NCI-H748 treated with DMSO at 0.1 percent for 48 hours (cell line): ENCODE measurements at places on chromosomes 6 and 20.

- no peak for DNase-seq
These were observed 66.0 kb downstream of the STK4 start for GRCh38 chr20:45032276-45032675.

DNA sequence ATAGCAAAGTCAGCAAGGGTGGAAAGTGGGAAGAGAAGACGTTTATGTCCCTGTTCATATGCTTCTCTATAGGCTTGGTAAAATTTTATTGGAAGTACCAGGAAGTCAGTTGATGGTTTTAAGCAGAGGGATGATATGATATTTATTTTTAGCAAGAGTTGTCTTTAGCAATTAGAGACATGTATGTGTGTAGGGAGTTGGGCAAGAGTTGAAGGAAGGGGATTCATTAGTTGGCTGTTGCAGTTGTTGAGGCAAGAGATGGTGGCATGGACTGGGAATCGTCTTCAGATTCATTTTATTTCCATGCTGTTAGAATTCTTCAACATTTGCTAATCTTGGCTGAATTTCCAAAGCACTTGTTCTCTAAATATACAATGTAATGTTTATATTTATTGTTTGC, 85.6 kb downstream of the QKI start:
- DNase-seq = no peak

- no peak for DNase-seq
These were observed 71.4 kb upstream of the PCSK2 start for GRCh38 chr20:17155401-17155800.

DNA sequence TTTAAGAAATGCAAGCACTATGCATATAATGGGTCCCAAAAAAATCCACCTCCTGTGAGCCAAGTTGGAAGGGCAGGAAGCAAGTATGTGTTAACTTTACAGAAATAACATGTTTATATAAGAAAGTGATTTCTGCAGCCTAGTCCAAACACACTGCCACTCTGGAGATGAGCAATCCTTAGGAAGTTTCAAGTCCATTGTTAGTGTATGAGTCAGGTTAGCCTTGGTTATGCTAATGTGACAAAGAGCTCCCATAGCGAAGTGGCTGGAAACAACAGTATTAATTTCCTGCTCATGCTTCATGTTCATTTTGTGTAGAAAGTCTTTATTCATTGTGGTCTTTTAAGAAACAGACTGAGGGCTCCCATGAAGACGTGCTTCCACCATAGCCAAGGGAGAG, 121.4 kb downstream of the TBXT start:
- DNase-seq = no peak

GRCh38 chr6:2739335-2739734, 11.4 kb downstream of the MYLK4 start:
- DNase-seq = no peak

- DNase-seq = no peak
These were observed 39.6 kb upstream of the BLCAP start for GRCh38 chr20:37567331-37567665.

GRCh38 chr6:26197933-26198721, 110.9 kb downstream of the HFE start:
- DNase-seq = peak; percentile 85

DNA sequence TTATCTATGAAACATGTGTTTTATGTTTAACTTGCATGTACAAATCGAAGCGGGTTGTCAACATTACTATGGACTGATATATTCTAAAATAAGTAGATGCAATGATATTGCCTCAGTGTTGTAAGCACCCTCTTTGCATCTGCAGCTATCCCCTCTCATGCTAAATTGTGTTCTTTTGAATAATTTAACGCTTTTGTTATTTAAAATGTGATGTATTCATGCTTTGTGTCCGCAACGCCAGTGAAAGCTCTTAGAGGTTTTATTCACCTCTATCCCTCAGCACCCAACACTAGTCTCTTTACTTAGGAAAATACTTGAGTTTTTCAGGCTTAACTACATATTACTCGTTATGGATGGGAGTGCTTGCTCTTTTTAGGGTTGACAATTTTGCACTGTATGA, 173.7 kb upstream of the ID4 start:
- DNase-seq = no peak

DNA sequence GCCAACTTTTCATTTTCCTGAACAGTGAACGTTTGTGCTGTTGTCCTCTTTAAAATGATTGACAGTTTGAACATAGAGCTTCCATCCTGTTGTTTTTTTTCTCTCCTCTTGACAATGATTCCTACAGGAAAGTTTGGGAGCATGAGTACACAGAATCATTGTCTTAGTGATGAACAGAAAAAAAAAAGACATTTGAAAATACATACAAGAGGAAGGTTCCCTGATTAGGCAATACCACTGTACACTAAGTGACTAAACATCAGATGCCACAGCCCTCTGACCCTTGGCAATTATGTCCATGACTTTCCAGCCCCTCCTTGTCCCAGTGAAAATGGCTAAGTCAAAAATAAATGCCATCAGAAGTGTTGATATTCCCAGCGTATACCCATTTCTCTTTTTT, 71.5 kb downstream of the RTN4IP1 start:
- no peak for DNase-seq

- DNase-seq = no peak
These were observed 50.6 kb upstream of the CCDC167 start for GRCh38 chr6:37550191-37550831.

DNA sequence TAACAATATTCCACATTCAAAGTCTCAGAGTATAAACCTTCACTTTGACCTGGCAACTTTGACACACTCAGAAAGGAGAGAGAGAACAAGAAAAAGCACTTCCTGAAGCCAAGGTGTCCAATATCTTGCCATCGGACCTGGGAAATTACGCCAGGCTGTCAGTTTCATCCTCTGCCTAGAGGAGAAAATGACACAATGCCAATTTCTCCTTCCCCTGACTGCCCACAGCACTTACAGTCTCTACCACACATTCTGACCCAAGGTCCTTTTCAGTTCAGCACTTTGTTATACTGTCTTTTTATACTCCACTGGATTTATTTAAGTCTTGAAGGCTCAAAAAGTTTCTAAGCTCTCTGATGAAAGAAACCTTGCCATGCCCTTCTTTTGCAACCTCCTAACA, 250.4 kb downstream of the GMPR start:
- no peak for DNase-seq

- no peak for DNase-seq
These were observed 138.6 kb downstream of the AHI1 start for GRCh38 chr6:135358985-135359384.

DNA sequence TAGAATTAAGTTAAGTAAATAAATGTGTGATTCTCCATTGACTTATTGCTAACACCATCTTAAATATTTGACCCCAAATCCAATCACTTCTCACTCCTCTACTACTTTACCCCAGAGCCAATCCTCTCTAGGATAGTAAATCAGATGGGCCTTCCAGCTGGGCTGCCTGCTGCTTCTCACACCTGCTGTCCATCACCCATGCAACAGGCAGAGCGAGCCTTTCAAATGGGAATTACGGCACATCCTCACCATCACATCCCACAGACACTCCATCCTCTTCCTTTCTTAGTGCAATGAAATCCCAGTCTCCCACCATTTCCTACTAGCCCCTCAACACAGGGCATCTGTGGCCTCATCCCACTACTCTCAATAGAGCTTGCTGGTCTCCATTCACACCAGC, 34.0 kb downstream of the HLA-F start:
- DNase-seq = no peak

- peak; percentile 9 for DNase-seq
These were observed 47.7 kb upstream of the POLR1H start for GRCh38 chr6:30013291-30013922.

GRCh38 chr20:13755809-13756208, 28.9 kb downstream of the ESF1 start:
- no peak for DNase-seq

DNA sequence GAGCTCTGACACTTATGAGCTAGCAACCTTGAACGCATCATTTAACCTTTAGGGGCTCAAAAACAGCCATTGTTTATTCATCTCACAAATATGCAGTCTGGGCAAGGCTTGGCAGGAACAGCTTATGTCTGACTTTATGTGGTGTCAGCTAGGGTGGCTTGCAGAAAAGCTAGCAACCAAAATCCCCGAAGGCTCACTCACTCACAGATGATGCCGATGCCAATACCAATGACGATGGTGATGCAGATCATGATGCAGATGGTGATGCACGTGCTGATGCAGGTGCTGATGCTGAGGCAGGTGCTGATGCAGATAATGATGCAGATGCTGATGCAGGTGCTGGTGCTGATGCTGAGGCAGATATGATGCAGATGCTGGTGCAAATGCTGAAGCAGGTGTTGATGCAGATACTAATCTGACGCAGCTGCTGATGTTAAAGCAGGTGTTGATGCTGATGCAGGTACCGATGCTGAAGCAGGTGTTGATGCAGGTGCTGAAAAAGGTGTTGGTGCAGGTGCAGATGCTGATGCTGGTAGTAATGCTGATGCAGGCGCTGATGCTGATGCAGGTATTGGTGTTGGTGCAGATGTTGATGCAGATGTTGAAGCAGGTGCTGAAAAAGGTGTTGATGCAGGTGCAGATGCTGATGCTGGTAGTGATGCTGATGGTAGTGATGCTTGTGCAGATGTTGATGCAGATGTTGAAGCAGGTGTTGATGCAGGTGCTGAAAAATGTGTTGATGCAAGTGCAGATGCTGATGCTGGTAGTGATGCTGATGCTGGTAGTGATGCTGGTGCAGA, 195.6 kb downstream of the NFATC2 start:
- no peak for DNase-seq

DNA sequence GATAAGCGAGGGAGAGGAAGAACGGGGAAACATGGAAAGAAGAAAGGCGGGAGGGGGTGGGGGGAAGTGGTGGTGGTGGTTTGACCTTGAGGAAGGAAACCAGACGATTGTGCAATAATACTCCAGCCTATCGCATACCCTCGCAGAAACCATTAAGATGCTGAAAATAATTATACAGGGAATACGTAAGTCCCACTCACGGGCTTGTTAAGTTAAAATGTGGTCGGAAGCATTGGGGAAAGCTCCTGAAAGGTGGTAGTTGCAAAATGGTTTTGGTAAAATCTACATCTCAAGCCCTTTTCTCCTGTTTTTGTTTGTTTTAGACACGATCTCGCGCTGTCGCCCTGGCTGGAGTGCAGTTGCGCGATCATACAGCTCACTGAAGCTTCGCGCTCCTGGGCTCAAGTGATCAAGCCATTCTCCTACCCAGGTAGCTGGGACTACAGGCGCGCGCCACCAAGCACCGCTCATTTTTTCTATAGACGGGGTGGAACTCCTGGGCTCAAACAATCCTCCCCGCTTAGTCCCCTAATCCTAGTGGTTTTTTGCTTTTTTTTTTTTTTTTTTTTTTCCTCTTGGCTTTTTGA, 128.9 kb upstream of the ZNF184 start:
- DNase-seq = peak; percentile 70

- no peak for DNase-seq
These were observed at the start of gene VGLL2 for GRCh38 chr6:117265410-117266256. TSS of gene VGLL2 (plus strand) at chr6:117265558. CDS start at chr6:117265764, 206 bp downstream.

- no peak for DNase-seq
These were observed 187.6 kb upstream of the QKI start for GRCh38 chr6:163226836-163227485.

DNA sequence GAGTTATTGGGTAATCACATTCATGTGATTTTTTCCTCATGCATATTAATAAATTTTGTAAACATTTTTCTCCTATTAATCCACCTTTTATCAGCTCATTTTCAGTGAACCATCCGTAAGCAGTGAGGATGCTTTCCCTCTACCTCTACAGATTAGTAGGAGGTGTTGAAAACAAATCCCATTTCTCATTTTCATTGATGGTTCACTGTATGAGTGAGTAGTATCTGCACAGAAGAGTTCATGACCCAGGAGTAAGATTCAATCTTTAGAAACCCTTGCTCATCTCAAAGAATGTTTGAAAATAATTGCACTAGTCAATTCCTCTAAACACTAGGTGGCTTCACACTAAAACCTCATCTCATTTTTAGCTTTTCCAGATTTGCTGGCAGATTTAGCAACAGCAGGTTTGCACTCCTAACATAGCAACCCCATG, 440.0 kb downstream of the HAO1 start:
- no peak for DNase-seq

GRCh38 chr20:7742479-7742878, 197.8 kb downstream of the HAO1 start:
- DNase-seq = no peak

GRCh38 chr6:139112146-139112545, 22.7 kb upstream of the HECA start:
- DNase-seq = no peak

GRCh38 chr6:43616725-43617472, 12.2 kb downstream of the GTPBP2 start:
- DNase-seq = no peak

GRCh38 chr6:1309366-1309765, 2.5 kb upstream of the FOXQ1 start:
- DNase-seq = no peak

- DNase-seq = no peak
These were observed 128.6 kb downstream of the RNF144B start for GRCh38 chr6:18515767-18516166.

GRCh38 chr6:77470983-77471382, 7.7 kb upstream of the HTR1B start:
- no peak for DNase-seq

DNA sequence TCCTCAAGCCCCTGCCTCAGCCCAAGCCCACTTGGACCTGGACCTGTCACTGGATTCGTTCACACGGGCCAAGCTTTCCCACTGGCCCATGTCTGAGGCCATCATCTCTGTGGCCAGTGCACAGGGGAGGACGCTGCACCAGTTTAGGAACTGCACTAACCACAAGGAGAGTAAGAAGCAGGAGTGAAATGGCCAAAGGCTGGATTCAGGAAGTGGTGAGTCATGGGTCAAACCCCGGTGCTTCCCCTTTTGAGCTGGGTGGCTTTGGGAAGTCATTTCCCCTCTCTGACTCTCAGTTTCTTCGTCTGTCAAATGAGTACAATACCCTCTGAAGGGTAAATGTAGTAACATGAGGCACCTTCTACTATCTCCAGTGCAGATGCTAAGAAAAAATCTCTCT, 87.9 kb downstream of the CD40 start:
- no peak for DNase-seq

GRCh38 chr6:167350275-167350696, 25.4 kb downstream of the TTLL2 start:
- DNase-seq = no peak

DNA sequence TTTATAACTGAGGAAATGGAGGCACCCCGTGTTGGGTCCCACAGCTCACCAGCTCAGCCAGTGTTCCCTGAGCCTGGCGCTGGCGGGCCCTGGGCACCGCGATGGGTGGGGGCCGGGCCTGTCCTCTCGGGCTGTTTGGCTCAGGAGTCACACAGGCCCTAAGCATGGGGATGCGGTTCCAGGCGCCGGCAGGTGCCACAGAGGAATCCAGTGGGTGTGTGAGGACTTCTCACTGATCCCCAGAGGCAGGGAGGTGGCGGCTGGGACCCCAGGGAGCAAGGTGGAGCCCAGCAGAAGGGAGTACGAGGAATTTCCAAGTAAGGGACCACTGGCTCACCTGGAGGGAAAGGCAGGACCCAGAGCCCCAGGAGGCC, 57.5 kb downstream of the IRF4 start:
- DNase-seq = no peak

- DNase-seq = no peak
These were observed 692.0 kb downstream of the DHX35 start for GRCh38 chr20:39654171-39654570.

- DNase-seq = no peak
These were observed 371.4 kb downstream of the HDGFL1 start for GRCh38 chr6:22940581-22941290.
